ENCODE measurements at places on chromosomes 2 and 18.

DNA sequence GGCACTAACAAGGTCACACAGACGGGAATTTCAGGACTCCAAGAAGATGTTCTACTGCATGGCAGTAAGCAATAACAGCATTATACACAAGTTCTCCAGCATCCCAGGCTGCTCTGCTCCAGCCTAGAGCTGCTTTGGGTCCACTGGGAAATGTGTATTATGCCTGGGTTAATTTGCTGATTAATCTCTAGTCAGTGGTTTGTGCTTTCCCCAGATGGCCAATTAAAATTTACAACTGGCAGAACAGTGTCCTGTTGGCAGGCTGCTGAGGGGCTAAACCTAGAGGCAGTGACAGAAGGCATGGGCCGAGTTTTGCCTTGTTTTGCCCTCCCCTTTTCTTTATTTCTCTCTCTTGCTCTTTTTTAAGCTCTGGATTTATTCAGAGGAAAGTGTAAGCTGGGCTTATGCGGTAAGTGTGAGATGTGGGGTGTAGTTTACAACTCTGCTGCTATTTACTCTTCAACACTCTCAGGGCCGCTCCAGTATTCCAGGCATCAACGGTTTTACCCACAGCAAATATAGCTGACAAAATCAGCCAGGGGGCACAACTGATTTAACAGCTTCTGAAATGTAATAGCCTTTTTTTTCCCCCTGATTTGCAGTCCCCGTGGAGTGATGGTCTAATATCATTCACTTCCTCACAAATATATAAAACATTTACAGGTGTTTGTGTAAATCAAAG, 348.0 kb downstream of the GPD2 start:
- no peak for DNase-seq

DNA sequence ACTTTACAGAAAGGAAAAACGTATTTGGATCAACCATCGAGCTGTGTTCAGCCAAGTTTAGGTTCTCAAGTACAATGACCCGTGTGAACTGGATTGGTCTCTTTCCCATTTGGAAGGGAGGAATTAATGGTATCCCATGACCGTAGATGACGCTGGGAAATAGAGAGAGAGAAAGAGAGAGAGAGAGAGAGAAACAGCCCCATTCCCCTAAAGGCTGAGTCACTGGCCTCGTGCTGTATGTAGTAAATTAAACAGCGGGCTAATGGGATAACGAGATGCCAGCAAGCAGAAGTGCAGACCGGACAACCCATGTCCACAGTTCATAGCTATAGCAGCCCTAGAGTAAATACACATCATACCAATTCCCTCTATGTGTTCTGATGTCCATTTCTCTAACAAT, 99.6 kb downstream of the BCL11A start:
- no peak for DNase-seq

DNA sequence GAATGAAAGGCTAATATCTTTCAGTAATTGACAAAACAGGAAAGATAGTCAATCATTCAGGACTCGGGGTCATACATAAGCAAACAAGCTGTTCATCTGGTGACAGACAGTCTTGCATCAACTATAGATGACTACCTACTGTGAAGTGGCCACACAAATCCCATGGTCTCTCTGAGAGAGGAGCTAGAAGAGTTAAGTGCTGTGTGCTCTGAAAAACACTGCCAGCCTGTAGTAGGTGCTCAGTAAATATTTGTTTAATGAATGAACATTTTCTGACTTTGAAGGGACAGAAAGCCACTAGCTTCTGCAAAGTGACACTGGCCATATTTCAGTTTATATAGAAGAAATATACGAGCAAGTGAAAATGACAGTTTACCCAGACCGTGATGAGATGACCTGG, 184.0 kb upstream of the CHAC2 start:
- DNase-seq = no peak

GRCh38 chr2:205717999-205718398, 35.7 kb downstream of the NRP2 start:
- DNase-seq = no peak

DNA sequence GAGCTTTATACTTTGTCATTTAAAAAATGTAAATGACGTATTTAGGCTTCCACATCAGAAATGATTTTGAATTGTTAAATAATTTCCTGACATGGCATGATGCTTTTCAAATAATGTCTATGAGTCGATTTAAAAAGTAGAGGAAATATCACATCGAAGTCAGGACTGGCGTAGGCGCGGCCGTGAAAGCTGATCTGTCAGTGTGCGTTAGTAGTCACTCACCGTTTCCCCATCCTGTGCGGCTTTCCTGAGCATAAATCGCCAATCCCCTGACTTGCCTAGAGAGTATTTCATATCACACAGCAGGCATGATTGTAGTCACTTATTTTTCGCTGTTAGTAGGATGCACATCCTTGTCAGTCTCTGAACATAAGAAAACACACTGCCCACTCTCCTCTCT, 843.1 kb downstream of the SOCS6 start:
- no peak for DNase-seq

- DNase-seq = no peak
Observed at GRCh38 chr2:208174144-208174543, 10.8 kb upstream of the CRYGA start.

All from stimulated activated CD4-positive, alpha-beta T cell treated with anti-CD3 and anti-CD28 coated beads, TNF-alpha, amount 100 ng/mL, for 24 hours (primary cell).